ENCODE measurements at places on chromosomes 16 and 17.

- DNase-seq = peak; percentile 87
Measured at GRCh38 chr16:86554917-86555703, at the start of gene MTHFSD. TSS of gene MTHFSD (minus strand) at chr16:86555235. CDS start at chr16:86555184, 51 bp downstream.

DNA sequence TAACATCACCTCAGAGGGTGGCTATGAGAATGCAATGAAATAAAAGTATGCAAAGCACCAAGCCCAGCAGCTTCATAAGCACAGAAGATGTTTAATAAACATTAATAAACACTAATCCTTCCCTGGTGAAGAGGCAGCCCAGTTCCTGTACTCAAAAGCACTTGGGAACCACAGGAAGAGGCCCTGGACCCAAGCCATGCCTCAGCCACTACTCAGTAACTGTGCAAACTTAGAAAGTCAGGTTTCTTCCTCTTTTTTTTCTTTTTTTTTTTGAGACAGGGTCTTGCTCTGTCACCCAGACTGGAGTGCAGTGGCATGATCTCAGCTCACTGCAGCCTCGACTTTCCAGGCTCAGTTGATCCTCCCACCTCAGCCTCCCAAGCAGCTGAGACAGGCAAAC lies 5.3 kb downstream of the ARHGAP17 start:
- peak; percentile 38 for DNase-seq

GRCh38 chr17:79872762-79873161 lies 33.5 kb upstream of the CBX4 start:
- DNase-seq = no peak

- DNase-seq = peak; percentile 43
Measured at GRCh38 chr16:592518-593306, 2.8 kb downstream of the RAB40C start.

DNA sequence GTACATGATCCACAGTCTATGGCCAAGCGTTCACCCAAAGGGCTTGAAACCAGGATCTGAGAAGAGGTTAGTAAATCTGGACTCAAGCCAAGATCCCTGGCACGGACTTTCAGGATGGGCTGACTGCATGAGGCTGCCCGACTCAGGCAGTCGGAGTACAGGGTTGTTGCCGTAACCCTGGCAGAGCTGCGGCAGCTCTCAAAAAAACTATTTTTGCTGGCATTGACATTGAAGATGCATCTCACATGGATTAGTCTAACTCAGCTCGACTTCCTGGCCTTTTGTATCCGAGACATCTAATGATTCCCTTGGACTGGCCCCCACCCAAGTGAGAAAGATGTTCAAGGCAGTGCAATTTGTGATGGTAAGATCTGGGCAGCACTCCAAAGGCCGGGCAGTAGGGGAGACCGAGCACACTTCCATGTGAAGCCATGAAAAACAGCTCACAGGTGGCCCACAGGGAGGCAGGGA lies 6.2 kb downstream of the SLC47A1 start:
- no peak for DNase-seq

- no peak for DNase-seq
Measured at GRCh38 chr16:48824271-48824670, 214.3 kb upstream of the N4BP1 start.

- DNase-seq = no peak
Measured at GRCh38 chr16:11700264-11701029, 32.2 kb downstream of the SNN start.

DNA sequence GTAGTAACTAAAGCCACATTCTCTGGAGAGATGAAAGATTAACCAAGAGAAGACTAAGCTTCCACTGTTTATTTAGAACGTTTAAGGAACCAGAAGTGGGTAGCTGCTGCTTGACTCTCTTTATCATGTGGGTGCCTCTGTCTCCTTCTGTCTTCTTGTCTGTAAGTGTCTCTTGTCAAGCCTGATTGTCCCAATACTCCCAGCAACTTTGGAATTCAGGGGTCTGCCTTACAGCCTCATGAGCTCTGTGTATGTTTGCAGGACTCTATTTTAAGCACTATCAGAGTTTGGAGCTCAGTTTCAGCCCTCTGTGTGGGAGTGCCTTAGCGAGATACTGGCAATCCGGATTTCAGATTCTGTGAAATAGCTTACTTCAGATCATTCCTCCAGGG lies 29.3 kb upstream of the SPACA3 start:
- DNase-seq = no peak

DNA sequence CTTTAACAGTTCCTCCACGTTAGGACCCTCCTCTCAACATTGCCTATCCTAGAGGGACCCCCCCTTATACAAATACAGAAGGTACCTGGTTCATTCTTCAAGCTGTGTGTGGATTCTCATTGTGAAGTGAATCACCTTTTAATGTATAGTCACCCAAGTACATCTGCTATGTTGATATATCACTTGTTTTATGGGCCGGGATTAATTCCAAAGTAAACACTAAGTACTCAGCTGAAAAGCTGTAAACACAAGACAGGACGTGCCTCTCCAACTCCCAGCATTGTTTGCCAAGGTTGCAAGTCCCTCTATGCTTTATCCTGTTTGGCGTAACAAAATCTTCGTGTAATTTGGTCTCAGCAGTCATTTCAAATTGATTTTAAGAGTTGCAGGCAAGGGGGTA lies 123.6 kb downstream of the RBFOX1 start:
- DNase-seq = no peak

GRCh38 chr16:62068747-62069146 lies 32.5 kb upstream of the CDH8 start:
- DNase-seq = no peak

DNA sequence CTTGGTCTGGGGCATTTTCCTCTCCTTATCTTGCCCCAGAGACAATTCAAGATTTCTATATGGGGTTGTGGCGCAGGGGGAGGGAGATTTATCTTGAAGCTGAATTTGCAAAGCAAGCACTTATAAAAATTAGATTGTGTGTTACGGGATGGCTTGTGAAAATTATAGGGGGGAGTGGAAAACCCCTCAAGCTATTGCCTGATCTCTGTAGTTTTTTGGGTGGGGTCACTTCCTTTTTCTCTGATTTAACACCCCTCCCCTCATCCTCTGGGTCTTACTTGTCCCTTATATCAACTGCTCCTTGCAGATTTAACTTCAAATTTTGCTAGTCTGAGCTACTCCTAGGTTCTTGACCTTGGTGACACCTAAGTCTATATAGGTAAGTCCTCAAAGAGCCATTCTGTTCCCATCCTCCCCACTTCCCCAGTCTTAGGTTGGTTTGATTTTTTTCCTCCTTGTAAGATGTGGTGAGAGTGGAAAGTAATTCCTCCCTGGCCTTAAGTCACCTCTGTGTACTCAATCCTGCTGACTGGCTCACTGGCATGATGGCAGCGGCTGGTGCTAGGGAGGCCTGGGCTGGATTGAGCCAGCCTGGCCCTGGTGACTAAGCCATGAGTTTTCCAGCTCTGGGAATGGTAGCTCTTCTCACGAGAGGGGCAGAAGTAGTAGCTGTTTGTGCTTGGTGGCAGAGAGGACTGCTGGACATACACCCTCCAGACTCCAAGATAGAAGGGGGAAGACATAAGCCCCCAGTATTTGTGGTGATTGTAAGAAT lies 2.3 kb downstream of the ARL4D start:
- peak; percentile 88 for DNase-seq

- no peak for DNase-seq
Measured at GRCh38 chr16:19006446-19007315, 22.9 kb downstream of the TMC7 start.

- no peak for DNase-seq
Measured at GRCh38 chr16:81925016-81925415, 86.3 kb downstream of the SDR42E1 start.

GRCh38 chr16:70453892-70454221 lies 538 bp upstream of the FCSK start:
- DNase-seq = peak; percentile 30

- peak; percentile 86 for DNase-seq
Measured at GRCh38 chr16:89431158-89431584, 59.2 kb downstream of the ANKRD11 start.

- no peak for DNase-seq
Measured at GRCh38 chr16:73215678-73216377, 167.9 kb upstream of the ZFHX3 start.

- DNase-seq = no peak
Measured at GRCh38 chr16:5865236-5865635, 767.6 kb upstream of the EEF2KMT start.

GRCh38 chr17:40862985-40863733 lies 3.9 kb downstream of the KRT12 start:
- no peak for DNase-seq

GRCh38 chr17:35428229-35428628 lies 4.1 kb downstream of the SLFN12 start:
- DNase-seq = no peak

GRCh38 chr17:55245986-55246385 lies 18.8 kb upstream of the HLF start:
- DNase-seq = no peak

GRCh38 chr16:1355591-1355990 lies 3.9 kb downstream of the GNPTG start:
- DNase-seq = no peak

- no peak for DNase-seq
Measured at GRCh38 chr16:6498858-6499257, 833.8 kb upstream of the RBFOX1 start.

GRCh38 chr16:21600031-21600773 lies 825 bp downstream of the METTL9 start:
- no peak for DNase-seq

GRCh38 chr17:70420861-70421445 lies 251.6 kb downstream of the KCNJ2 start:
- no peak for DNase-seq

DNA sequence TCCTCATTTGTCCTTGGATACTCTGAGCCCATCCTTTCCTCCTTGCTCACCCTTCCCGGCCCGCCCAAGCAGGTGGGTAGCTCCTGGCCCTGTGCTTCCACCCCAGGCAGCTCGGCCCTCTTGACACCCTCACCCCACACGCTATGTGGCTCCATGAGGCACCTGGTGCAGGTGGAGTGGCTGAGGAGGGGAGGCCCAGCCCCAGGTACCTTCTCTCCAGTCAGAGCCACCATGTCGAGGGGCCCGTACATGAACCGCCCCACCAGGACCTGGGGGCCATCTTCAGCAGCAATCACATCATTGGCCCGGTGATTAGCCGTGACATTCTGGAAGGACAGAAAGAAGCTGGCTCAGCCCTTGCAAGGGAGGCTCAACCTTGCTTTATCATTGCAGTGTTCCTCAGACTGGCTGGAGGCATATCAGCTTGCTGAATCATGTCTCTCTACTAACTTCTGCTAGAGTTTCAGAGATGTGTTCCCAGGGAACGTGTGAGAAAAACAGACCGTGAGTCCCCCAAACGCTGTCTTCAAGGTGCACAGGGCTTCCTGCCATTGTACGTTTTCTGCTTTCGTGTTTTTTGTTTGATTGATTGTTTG lies 20.3 kb downstream of the PIMREG start:
- DNase-seq = no peak

DNA sequence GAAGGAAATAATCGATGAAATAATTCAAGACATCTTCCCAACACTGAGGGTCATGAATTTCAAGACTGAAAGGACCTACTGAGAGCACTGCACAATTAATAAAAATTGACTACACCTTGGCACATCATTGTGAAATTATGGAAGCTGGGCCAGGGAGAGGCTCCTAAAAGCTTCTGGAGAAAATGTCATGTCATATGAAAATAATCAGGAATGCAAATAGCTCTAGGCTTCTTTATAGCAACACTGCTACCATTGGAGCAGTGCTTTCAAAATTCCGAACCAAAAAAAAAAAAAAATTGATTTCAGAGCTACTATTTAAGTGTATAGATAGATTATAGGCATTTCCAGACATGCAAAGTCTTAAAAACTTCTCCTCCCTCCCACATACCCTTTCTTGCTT lies 6.4 kb upstream of the ALOX15B start:
- DNase-seq = no peak

DNA sequence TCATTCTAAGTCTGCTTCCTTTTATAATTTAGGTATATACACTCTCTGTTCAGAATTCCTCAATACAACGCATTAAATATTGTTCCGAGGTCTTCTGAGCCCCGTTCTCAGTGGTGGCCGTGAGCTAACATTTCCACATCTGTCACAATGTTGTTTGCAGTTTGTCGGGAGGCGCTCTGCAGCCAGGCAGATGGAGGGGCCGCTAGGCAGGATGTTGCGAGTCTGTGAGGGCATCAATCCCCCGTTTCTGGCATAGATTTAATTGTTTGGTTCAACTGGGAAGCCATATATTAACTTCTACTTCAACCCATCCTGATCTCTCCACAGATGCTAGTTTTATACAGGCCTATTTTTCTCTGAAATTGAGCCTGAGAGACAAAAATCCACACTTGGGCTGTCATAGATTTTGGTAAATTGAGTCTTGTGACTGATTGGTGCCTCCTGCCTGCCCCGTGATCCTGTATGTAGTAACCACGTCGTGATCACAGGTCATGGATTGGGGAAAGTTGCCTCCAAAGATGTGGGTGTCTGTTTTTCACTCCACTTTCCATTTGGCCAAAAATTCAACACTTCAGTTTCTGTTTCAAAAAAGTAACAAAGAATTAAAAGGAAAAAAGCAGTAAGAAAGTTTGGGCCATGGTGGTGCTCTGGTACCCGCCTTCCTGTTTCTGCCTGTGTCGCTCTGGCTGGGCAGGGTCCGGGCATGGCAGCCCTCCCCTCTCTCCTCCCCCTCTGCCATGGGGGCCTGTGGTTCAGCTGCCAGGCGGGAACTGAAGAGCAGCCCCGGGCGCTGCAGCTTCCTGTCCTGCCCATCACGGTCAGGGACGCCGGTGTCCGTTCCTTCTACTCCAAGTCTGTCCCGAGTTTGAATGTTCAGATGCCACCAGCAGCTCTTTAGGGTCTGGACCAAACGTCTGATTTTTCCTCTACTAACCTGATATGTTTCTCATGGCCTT lies 41.5 kb downstream of the RPTOR start:
- DNase-seq = no peak

DNA sequence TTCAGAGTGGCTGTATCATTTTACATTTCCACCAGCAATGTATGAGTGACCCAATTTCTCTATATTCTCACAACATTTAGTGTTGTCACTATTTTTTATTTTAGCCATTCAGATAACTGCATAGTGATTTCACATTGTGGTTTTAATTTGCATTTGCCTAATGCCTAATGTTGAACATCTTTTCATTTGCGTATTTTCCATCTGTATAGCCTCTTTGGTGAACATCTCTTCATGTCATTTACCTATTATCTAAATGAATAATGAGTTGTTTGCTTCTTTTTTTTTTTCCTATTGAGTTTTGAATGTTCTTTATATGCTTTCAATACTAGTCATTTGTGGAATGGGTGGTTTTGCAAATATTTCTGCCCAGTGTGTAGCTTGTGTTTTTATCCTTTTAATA lies 120.9 kb upstream of the CPHXL start:
- DNase-seq = no peak

DNA sequence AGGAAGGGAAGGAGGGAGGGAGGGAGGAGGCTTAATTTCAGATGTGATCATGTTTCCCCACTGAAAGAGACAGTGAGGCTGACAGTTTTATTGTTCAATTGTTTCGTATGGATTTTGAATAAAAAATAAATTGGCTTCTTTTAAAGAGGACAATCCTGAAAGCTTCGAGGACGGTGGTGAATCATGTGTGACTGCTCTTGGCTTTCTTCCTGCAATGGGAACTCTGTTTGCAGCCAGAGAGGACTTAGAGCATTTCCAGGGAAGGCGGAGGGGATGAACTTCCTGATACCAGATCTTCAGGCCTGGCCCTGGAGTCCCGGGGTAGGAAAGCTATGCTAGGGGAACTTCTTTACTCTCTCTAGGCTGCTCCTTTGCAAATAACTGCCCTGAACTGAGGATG lies 72.8 kb upstream of the C16orf82 start:
- peak; percentile 59 for DNase-seq

Data from AG10803 (cell line).